ENCODE measurements at places on chromosomes 1 and 21.

GRCh38 chr1:2874607-2875480 lies 73.4 kb upstream of the TTC34 start:
- DNase-seq = no peak

DNA sequence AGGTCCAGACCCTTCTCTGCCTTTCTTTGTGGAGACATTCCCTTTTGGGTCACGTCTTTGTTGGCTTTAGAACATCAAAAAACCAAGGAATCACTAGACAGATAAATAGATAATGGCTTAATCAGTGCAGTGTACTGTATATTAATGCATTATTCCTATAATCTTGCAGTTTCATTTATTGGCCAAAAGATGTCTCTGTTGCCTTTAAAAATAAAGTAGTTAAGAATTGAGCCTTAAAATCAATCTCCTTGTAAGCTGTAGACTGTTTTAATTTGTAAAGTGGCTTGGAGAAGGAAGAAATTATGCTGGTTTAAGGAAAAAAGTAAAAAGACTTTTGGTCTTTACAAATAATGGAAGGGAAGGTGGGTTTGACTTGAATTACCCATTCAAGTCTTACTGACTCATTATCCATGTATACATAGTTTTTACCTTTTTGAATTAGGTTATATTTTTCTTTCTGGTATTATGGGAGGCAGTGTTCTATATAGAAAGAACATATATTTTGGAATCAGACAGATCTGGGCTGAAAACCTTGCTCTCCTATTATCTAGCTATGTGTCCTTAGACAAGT lies 84.6 kb downstream of the VPS13D start:
- DNase-seq = no peak

GRCh38 chr1:211710566-211711314 lies 35.3 kb upstream of the NEK2 start:
- DNase-seq = no peak

GRCh38 chr1:237760951-237761350 lies 129.8 kb downstream of the ZP4 start:
- no peak for DNase-seq

DNA sequence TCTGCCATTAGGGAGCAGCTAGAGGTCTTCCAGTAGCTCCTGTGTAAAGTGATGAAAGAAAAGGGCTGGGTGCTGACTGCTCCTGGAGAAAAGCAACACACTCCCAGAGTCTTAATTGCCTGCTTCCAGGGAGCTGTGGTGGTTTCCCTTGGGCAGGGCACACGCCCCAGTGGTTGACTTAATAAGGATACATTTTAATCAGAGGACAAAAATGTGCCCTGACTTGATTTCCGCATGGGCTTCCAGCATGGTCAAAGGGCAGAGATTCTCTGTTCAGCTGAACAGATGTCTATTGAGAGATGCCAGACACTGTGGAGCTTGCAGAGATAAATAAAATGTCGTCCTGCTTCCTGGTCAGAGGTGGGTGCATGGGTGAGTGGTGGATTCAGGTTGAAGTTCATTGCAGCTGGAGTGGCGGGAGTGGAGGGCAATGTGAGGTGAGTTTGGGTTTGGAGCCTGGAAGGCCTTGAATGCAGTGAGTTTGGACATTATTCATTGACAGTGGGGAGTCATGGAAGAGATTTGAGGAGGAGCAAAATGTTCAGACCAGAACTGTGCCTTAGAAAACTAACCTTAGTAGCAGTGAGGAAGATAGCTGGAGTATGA lies 16.0 kb downstream of the QSOX1 start:
- no peak for DNase-seq

- no peak for DNase-seq
Measured at GRCh38 chr1:83090195-83090594, 908.7 kb downstream of the TTLL7 start.

- no peak for DNase-seq
Measured at GRCh38 chr1:67158401-67158800, 7.9 kb upstream of the IL23R start.

Measured in activated B cell treated with CpG ODN at 0.5 μM for 24 hours (primary cell).